ENCODE measurements at places on chromosomes 4 and X.

GRCh38 chr4:114012749-114013148 lies 33.3 kb upstream of the ARSJ start:
- no peak for DNase-seq

DNA sequence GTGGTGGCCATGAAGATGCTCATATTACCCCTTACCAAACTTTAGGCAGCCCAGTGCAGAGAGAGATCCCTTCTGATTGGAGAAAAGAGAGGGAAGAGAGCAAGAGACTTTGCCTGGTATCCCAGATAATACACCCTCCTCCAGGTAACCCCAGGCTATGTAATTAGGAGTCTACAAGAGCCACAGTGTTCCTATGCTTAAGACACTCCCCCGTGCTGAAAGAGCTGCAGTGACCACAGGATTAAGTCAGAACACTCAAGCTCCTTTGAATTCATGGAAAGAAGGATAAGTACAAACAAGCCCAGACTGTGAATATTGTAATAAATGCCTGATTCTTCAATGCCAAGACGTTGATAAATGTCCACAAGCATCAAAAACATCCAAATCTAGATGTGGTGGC lies 41.4 kb downstream of the PABPC4L start:
- no peak for DNase-seq

GRCh38 chr4:93394545-93395081 lies 433.9 kb upstream of the ATOH1 start:
- DNase-seq = no peak

DNA sequence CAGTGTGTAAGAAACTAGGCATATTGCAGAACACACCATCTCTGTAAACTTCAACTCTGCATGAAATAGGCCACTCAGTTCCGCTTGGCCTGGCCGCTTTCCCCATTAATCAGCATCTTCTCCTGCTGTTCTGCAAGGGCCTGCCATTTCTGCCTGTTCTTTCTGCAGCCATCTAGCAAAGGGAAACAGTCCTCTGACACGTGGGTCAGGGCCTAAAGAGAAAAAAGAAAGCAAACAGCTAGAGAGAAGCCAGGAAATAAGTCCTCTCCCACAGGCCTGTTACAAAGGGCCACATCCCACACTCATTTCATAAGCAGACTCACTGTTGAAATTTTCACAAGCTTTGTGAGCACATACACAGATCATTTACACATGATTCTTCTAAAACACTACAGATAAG lies 130.1 kb downstream of the PDE5A start:
- DNase-seq = no peak

- no peak for DNase-seq
These were observed 11.0 kb downstream of the NEIL3 start for GRCh38 chr4:177320721-177321120.

DNA sequence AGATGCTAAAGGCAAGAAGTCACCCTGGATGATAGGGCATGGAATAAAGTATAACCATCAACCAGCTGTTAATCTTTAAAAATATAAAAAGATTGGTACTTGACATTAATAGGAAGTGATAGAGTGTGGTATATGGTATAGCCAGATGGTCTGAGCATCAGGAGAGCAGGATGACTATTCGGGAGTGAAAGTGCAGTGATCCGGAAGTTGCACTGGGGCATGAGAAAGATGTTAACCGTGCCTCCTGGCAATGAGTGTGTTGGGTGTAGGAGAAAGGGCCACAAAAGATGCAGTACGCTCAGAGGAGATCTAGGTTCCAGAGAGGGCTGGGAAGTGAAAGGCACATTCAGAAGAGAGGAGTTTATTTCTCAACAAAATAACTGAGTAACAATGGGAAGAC lies 65.0 kb downstream of the TSPAN7 start:
- DNase-seq = no peak

DNA sequence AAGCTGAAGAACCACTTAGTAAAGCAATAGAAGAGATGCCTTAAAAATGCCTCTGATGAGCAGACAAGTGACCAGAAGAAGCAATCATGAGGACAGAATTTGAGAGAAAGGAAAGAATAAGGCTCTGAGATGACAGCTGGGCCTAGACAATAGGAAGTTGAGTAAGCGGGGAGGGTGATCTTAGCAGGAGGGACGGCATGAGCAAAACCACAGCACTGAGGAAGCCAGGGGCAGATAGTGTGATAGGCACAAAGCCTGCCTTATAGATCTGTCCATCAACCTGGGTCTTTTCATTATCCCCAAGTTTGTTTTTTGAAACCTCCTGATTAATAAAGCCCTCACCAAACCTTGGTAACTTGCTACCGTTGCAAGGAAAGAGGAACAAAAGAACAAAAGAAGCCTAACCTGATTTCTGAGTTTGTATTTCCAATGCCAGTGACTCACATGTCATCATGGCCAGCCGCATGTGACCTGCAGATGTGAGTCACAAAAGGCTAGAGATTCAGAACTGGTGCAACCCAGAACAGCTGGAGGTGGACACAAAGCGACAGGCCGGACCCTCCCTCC lies 55.7 kb upstream of the PPARGC1A start:
- DNase-seq = no peak

GRCh38 chr4:109183931-109184490 lies 118.4 kb downstream of the COL25A1 start:
- DNase-seq = no peak

GRCh38 chr4:179755322-179755721 lies 2313.1 kb upstream of the AGA start:
- no peak for DNase-seq

DNA sequence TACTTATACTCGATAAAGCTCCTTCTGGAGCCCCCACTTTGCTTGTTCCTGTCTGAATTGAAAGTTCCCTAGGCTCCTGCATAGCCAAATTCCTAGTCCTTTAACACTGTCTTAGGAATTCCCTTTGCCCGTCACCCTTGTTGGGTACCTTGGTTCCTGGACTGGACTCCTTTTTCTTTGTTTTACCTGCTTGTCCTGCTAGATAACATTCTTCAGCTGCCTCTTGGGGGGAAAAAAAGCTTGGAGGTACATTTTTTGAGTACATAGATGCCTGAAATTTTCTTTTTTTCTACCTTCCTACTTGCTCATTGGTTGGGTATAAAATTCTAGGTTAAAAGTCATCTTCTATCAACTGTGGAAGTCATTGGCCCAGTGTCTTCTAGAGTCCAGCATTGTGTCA lies 154.8 kb upstream of the RAPGEF2 start:
- DNase-seq = no peak

GRCh38 chr4:23959396-23960148 lies 69.7 kb upstream of the PPARGC1A start:
- DNase-seq = no peak

DNA sequence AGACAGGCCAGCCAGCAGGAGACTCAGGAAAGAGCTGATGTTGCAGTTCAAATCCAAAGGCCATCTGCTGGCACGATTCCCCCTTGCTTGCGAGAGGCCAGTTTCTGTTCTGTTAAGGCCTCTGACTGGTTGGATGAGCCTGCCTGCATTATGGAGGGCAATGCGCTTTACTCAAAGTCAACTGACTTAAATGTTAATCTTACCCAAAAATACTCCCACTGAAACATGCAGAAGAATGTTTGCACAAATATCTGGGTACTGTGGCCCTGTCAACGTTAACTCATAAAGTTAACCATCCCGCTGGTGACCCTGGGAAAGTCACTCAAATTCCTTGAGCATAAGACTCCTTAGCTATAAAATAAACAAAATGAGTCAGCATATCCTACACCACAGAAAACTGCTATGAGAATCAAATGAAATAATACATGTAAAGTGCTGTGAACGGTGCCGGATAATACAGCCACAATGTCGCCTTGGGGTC lies 326.4 kb downstream of the EVC2 start:
- DNase-seq = no peak

GRCh38 chr4:140256941-140257340 lies 103.0 kb upstream of the MAML3 start:
- no peak for DNase-seq

- no peak for DNase-seq
These were observed 38.3 kb upstream of the SPINK2 start for GRCh38 chr4:56859841-56860240.

GRCh38 chrX:17549107-17549651 lies 174.2 kb downstream of the NHS start:
- no peak for DNase-seq

GRCh38 chrX:39907964-39908661 lies 189.6 kb downstream of the BCOR start:
- no peak for DNase-seq
